ENCODE measurements at places on chromosomes 12 and 14.

- DNase-seq = no peak
Measured at GRCh38 chr12:121595520-121595919, 14.7 kb upstream of the KDM2B start.

GRCh38 chr14:56121816-56122215 is 3.6 kb downstream of the PELI2 start:
- no peak for DNase-seq

GRCh38 chr12:63981343-63981742 is 136.8 kb downstream of the SRGAP1 start:
- DNase-seq = no peak

DNA sequence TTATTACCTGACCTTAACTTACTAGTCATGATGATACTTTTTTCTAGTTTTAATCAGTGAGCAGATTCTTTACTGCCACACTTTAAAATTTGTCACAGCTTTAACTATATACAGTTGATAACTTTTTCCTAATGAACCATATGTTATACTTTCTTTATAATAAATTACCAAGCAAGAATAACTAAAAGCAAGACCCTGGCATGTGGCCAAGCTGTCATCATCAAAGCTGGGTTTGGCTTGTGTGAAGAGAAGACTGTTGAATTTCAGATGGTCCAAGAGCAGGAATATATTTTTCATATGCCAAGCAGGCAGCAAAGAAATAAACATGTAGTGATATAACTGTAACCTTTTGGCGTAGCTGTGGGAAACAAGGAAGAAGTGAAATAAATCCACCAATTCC is 93.5 kb downstream of the PUS7L start:
- DNase-seq = no peak

DNA sequence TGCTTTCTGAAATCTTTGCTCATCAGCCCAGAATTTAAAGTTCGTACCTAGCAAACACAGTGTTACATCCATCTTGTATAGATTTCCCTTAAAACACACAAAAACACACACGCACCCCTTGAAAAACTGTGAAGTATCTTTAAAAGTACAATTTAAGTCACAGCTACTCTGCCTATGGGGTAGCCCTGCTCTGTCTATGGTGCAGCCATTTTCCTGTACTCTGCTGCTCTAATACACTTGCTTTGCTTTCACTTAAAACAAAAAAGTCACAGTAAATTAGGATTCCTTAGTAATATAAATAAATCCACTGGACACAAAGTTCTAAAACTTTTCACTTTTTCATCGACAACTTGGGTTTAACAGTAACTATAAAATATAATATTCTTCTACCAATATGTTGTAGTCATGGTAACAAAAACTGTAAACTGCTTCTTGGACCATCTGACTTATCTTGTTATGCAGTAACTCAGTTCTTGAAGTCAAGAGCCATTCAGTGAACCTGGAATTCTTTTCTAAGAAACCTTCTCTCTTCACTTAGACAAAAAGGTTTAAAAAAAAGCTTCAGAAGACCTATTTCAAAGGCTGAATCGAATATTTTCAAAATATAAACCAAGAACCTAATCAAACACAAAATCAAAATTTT is 63.5 kb downstream of the MED13L start:
- no peak for DNase-seq

DNA sequence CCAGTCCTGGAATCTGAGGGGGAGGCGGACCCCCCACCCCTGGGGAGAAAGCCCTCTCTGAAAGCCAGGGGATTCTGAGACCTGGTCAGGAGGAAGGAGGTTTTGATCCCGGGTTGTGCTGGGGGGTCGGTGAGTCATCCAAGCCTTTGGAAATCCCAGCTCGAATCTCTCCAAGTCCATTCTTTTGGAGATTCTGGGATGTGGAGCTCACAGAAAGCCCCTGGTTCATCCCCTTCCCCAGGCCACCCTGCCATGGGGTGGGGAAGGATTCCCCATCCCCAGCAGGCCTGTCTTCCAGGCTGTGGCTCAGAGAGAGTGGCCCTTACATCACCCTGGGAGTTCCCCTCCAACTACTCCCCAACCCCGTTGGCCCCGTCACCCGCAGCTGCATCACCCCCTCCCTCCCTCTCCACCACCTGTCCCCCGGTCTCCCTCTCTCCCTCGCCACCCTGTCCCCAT is 14.3 kb downstream of the EXOC3L4 start:
- peak; percentile 65 for DNase-seq

DNA sequence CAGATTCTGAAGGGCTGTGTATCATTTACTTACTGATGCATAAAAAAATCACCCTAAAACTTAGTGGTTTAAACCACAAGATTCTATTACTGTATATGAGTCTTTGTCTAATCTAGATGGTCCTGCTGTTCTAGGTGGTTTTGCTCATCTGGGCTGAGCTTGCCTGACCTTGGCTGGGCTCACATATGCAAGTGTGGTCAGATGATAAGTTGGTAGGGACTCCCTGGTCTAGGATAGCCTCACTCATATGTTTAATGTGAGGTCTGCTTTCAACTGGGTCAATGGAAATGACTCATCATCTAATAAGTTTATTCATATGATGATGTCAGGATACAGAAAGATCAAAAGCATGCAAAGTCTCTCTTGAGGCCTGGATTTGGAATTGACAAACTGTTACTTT is 887.8 kb downstream of the TRHDE start:
- no peak for DNase-seq

GRCh38 chr12:98724384-98725155 is 79.5 kb downstream of the APAF1 start:
- DNase-seq = no peak

- DNase-seq = no peak
Measured at GRCh38 chr12:6110006-6110405, 14.5 kb downstream of the VWF start.

DNA sequence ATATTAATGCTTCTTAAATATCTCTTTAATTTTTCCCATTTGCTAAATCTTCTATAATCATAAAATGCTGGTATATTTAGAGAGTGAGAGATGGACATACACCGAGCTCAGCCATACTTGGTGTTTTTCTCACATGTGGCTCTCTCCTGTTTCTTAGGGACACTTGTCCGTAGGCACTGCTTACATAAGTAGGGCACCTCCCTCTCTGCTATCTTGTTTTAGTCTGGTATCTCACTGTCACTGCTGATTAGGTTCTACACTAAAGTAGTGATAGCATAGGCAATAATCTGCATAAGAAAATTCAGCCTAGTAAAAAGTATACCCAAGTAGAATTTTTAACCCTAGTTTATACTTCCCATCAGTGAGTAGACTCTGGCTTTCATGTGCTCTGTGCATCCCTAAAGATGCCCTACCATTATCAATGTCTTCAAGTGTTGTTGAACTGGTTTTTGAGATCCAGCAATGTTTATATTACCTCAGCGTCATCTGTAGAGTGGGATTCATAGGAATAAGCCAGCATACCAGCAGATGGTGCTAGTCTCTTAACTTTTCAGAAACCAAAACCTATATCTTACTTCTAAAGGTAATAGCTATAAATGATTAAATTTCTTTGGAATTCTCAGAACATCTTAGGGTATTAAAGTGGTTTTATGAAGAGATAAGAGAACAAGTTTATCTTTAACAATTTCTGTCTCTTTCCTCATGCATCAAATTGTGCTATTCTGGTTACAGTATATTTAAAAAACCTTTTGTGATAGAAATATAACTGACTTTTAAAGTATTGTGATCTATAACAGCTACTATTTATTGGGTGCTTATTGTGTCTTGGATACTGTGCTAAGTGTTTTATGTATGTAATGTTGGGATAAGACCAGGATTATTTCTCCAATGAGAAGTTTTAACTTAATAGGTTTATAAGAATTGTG is 32.9 kb downstream of the ARID2 start:
- peak; percentile 35 for DNase-seq

- DNase-seq = no peak
Measured at GRCh38 chr12:104133321-104133720, 4.7 kb downstream of the NFYB start.

- no peak for DNase-seq
Measured at GRCh38 chr12:116159175-116159574, 118.3 kb downstream of the MED13L start.

DNA sequence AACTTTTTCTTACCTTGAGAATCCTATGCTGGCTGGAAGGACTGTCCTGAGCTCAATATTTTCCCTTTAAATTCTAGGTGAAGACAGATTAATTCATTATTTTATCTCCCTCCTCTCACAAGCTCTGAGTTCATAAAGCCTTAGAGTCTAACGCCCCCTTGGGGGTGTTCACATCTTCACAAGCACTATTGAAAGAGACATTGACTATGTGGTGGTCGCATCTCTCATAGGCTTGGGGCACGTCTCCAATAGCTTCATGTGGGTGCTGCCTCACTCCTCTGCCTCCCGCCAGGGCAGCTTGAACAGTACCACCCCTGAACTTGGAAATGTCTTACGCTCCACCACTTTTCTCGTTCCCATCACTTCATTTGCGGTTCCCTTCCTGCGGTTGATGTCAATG is 106.2 kb downstream of the UNC79 start:
- DNase-seq = no peak

- DNase-seq = no peak
Measured at GRCh38 chr12:123478069-123478468, 20.1 kb downstream of the SNRNP35 start.

- DNase-seq = no peak
Measured at GRCh38 chr12:27209257-27209910, 34.7 kb upstream of the STK38L start.

- no peak for DNase-seq
Measured at GRCh38 chr12:62839869-62840660, 94.9 kb downstream of the PPM1H start.

DNA sequence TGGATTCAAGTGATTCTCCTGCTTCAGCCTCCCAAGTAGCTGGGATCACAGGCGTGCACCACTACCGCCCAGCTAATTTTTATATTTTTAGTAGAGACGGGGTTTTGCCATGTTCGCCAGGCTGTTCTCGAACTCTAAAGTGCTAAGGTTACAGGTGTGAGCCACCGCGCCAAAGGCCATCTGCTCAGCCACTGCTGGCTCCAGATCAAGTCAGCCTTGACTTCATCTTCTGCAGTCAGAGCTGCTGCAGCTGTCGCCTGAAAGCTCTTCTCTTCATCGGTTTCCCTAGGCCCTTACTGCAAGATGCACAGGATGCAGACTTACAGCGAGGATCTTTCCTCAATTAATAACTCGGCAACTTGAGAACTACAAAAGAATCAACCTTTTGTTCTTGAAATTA is 66.8 kb downstream of the CLIP1 start:
- no peak for DNase-seq

GRCh38 chr14:59391388-59391787 is 73.8 kb downstream of the GPR135 start:
- no peak for DNase-seq

- DNase-seq = peak; percentile 59
Measured at GRCh38 chr14:74085047-74085637, 386 bp downstream of the LIN52 start.
